ENCODE measurements at places on chromosomes 5 and 9.

DNA sequence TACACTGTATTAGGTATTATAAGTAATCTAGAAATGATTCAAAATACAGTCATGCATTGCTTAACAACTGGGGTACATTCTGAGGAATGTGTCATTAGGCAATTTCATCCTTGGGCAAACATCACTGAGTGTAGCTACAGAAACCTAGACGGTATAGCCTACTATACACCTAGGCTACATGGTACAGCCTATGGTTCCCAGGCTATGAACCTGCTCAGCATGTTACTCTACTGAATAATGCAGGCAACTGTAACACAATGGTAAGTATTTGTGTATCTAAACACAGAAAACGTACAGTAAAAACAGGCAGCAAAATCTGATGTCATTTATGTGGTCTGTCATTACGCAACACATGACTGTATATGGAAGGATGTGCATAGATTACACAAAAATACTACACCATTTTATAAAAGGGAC lies 96.8 kb downstream of the RAPGEF6 start:
- peak; percentile 11 for DNase-seq

GRCh38 chr5:50727149-50727496 lies 60.7 kb downstream of the PARP8 start:
- DNase-seq, result peak; percentile 16

DNA sequence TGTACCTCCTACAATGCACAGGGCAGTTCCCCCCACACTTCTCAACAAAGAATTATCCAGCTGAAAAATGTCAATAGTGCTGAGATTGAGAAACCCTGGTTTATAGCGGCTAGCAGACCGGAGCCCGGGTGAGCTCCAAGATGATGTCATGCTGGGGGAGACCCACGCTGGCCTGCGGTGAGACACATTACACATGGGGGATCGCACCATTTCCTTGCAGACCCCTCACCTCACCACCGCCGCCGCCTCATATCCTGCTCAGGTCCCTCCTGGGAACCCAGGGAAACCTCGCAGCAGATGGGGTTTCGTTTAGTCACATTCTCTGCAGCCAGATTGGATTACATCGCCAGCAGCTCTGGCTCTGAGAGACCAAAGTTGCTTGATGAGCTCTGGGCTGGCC lies 14.7 kb upstream of the TNC start:
- DNase-seq, result no peak

GRCh38 chr9:89770531-89771174 lies 165.8 kb downstream of the GADD45G start:
- no peak for DNase-seq

- DNase-seq, result peak; percentile 92
Observed at GRCh38 chr5:78483809-78484521, 123.5 kb downstream of the SCAMP1 start.

- no peak for DNase-seq
Observed at GRCh38 chr9:24698881-24699518, 153.3 kb upstream of the IZUMO3 start.

GRCh38 chr5:93193431-93194347 lies 387.3 kb downstream of the NR2F1-AS1 start:
- DNase-seq, result no peak

DNA sequence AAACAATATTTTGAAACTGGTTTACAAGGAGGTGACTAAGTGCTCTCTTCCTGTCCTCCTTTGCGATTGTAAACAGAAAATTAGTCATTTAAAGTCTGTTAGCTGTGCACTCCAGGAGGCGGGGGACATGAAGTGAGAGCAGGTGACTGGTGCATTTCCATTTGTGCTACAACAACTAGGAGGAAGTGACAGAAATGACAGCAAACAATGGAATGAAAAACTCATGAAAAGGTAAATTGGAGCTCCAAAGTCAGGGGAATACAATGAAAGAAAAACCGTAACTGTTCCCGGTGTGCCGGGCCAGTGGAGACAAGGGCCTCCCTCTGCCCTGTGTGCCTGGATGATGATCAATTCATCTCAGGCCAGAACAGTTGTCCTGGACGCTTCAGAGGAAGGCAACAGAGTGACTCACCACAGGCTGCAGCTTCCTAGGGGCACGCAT lies 439.9 kb downstream of the GADD45G start:
- DNase-seq, result no peak

- no peak for DNase-seq
Observed at GRCh38 chr5:8907168-8907868, 638.6 kb downstream of the SEMA5A start.

GRCh38 chr9:35258660-35259474 lies 97.1 kb downstream of the UNC13B start:
- DNase-seq, result peak; percentile 7

Data from GF-D8 (cell line).